ENCODE measurements at places on chromosomes 7 and 10. TPM values are rescaled to one million over a fixed set of nuclear protein-coding genes. Genes with fewer than 3 reads are reported as not detected.

- no peak overlapping the region for H3K4me3 ChIP-seq
- H3K27ac ChIP-seq = no peak overlapping the region
These were observed 236.2 kb downstream of the DNAJB9 start for GRCh38 chr7:108805808-108806397.

DNA sequence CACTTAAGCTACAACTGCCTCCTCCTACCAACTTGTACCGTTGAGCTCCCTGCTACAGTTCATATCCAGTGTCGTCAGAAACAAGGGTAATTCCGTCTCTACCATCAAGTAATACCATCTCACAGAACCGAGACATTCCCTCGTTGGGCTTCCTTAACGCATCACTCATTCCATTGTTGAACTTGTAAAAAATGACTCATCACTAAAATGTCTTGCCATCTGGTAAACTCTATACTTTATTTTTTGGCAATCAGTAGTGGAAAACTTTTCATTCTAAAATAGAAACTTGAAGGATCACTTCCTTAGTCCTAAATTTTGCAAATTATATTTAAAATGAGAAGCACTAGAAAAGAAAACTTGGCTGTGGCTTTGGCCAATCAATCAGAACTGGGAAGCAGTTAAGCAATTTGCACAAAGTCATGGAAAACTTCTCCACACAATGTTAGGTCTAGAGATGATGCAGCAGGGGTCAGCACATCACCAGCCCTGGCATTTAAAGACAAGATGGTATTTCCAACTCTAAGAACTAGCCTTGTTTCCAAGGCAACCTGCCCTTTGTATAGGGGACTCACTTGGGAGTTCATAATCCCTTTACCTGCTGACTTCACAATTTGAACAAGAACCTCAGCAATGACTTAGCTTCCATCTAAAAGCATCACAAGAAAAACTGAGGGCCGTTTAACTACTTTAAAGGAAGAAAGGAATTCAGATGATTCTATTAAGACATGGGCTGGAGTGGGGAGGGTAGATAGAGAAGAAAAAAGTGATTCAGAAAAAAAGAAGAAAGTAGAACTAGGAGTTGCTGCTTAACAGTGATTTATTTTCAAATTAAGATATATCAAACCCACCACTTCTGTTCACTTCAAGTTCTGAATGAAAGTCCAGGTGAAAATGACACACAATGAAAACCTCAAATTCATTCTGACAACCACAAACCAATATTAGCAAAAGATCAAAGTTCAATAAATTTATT, 288.1 kb downstream of the PARD3 start:
- no peaks in the 10 kb centered on the region for H3K27me3 ChIP-seq
- no peak for DNase-seq
- H3K36me3 ChIP-seq = no peaks in the 10 kb centered on the region
- no peaks in the 10 kb centered on the region for H3K4me1 ChIP-seq

DNA sequence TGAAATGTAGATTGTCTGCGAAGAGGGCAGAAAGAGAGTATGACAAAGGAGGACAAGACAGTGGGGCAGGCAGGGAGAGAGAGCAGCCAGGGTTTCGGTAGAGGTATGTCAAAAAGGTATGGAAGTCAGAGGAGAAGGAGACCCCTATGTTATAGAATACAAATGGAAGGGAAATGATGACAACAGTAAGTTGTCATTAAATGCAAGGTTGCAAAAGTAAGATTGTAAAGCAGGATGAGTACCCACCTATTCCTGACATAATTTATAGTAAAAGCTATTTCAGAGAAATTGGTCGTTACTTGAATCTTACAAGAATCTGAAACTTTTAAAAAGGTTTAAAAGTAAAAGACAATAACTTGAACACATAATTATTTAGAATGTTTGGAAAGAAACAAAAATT, 126.3 kb downstream of the CFTR start:
- H3K27ac ChIP-seq = no peak overlapping the region
- DNase-seq = no peak
- peaks cover 21% of the 10 kb centered on the region for H3K4me1 ChIP-seq
- no peak overlapping the region for H3K4me3 ChIP-seq
- no peaks in the 10 kb centered on the region for H3K27me3 ChIP-seq

Gene C10orf105
- polyA plus RNA-seq = 0.27 TPM

Gene PRSS37
- polyA plus RNA-seq = 0.34 TPM

GRCh38 chr7:40311307-40311706, 176.5 kb downstream of the SUGCT start:
- DNase-seq = no peak
- H3K27me3 ChIP-seq = no peaks in the 10 kb centered on the region
- no peaks in the 10 kb centered on the region for H3K36me3 ChIP-seq
- no peak overlapping the region for H3K4me3 ChIP-seq

- H3K4me3 ChIP-seq = no peak overlapping the region
- H3K27ac ChIP-seq = no peak overlapping the region
- no peak for DNase-seq
- H3K36me3 ChIP-seq = no peaks in the 10 kb centered on the region
These were observed 1106.8 kb upstream of the C7orf33 start for GRCh38 chr7:147483634-147484292.

GRCh38 chr10:112948196-112948595, 1.9 kb upstream of the TCF7L2 start:
- H3K4me1 ChIP-seq = peaks cover 26% of the 10 kb centered on the region
- DNase-seq = no peak
- no peak overlapping the region for H3K4me3 ChIP-seq
- H3K27me3 ChIP-seq = no peaks in the 10 kb centered on the region
- H3K36me3 ChIP-seq = no peaks in the 10 kb centered on the region

GRCh38 chr10:72276421-72277339, 3.0 kb downstream of the DDIT4 start:
- peak overlapping the region; percentile 89 for H3K27ac ChIP-seq
- no peak overlapping the region for H3K4me3 ChIP-seq
- no peaks in the 10 kb centered on the region for H3K27me3 ChIP-seq
- H3K36me3 ChIP-seq = peaks cover 7% of the 10 kb centered on the region
- DNase-seq = no peak
- peaks cover 48% of the 10 kb centered on the region for H3K4me1 ChIP-seq

Data from large intestine (tissue), 12 donors.